Amniotic epithelial cell (primary cell): ENCODE measurements at places on chromosomes 7 and 10.

DNA sequence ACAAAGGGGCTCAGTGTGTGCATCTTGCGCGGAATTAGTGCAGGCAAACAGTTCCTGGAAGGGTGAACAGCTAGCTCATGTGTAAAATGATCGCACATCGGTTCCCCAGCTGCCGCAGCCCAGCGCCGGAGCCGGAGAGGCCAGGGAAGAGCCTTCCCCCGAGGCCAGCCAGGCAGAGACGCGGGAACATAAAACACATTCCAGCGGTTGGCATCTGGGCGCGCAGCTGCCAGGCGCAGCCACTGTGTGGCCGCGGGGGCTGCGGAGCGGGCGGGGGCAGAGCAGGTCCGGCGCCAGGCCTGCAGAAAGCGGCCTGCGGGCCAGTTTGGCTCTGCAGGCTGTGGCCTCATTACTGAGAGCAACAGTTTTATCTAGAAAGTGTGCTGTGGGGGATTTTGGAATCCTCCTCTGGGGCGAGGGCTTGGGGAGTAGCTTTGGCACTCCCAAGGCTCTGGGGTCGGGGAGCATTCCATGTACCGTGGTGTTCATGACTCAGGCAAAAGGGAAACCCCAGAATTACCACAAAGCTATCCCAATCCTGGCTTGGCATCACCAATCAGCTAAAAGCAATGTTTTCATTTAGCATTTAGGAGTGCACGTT is 74.3 kb downstream of the SAMD9 start:
- DNase-seq: peak; percentile 83

DNA sequence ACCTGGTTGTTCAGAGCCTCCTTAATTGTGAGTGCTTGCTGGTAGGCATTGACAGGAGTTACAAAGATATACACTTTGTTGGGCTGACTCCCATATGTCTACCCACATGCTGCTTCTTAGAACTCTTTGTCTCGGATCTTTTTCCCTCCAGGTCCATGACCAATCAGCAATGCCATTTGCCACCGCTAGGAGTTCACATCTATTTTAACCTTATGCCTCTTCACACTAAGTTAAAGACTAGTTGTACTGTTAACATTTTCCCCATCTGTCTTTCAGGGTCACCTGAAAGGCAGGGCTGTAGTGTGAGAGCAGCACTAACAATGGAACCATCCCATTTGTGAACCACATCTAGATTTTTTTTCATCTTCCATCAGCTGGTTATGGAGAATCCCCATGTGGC is 226.7 kb upstream of the NPY start:
- DNase-seq: no peak

GRCh38 chr7:130961128-130961601 is 227.2 kb upstream of the KLF14 start:
- DNase-seq: peak; percentile 70

- DNase-seq: peak; percentile 12
Observed at GRCh38 chr10:31536302-31536701, 217.3 kb downstream of the ZEB1 start.

- DNase-seq: no peak
Observed at GRCh38 chr7:91789558-91789957, 90.9 kb downstream of the MTERF1 start.

GRCh38 chr7:111459757-111460280 is 102.5 kb downstream of the IMMP2L start:
- DNase-seq: peak; percentile 27
